ENCODE measurements at places on chromosomes 3 and 15.

- no peak for DNase-seq
- peak overlapping the region; percentile 98 for H3K27ac ChIP-seq
- H3K4me1 ChIP-seq = peaks cover 30% of the 10 kb centered on the region
- H3K4me3 ChIP-seq = peak overlapping the region; percentile 90
Measured at GRCh38 chr3:128679338-128679737, 28.7 kb upstream of the RPN1 start.

- DNase-seq = peak; percentile 76
- peaks cover 3% of the 10 kb centered on the region for H3K36me3 ChIP-seq
- H3K4me1 ChIP-seq = peaks cover 32% of the 10 kb centered on the region
- H3K27ac ChIP-seq = peak within 1 kb of the TSS; percentile 84
- H3K27me3 ChIP-seq = no peaks in the 10 kb centered on the region
Measured at GRCh38 chr3:51538459-51539290, at the start of gene RAD54L2. TSS of gene RAD54L2 (plus strand) at chr3:51538719. CDS start at chr3:51590421, 51,702 bp downstream.

- no peak for DNase-seq
- no peak overlapping the region for H3K27ac ChIP-seq
- H3K27me3 ChIP-seq = peaks cover 94% of the 10 kb centered on the region
Measured at GRCh38 chr15:80242802-80243201, 9.2 kb downstream of the CTXND1 start.

DNA sequence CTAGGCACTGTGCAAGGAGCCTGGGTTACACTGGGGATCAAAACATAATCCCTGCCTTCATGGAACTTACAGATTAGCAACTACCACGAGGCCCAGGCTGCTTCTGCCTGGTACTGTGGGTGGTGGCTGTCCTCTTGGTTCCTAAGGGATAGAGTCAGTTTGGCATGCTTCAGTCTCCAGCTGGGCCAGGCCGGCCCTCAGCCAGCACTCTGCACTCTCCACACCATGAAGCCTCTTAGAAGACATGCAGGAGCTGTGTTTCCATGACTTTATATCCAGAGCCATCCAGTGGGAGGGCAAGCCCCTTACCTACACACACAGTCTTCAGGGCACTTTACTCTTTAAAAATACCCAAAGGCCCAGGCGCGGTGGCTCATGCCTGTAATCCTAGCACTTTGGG is 54.4 kb downstream of the ATP1B3 start:
- H3K4me3 ChIP-seq = no peak overlapping the region
- H3K27me3 ChIP-seq = no peaks in the 10 kb centered on the region

- H3K27ac ChIP-seq = no peak overlapping the region
- H3K4me1 ChIP-seq = no peaks in the 10 kb centered on the region
Measured at GRCh38 chr3:180747805-180748361, 68.6 kb upstream of the CCDC39 start.

GRCh38 chr3:178777718-178778411 is 241.6 kb downstream of the KCNMB2 start:
- H3K4me3 ChIP-seq = no peak overlapping the region
- no peaks in the 10 kb centered on the region for H3K27me3 ChIP-seq
- H3K27ac ChIP-seq = no peak overlapping the region
- H3K4me1 ChIP-seq = no peaks in the 10 kb centered on the region
- no peak for DNase-seq
- no peaks in the 10 kb centered on the region for H3K36me3 ChIP-seq

Data from effector memory CD8-positive, alpha-beta T cell (primary cell).